Daoy (cell line): ENCODE measurements at places on chromosomes 2 and 18.
A peak's percentile ranks its signal among the peaks of the same experiment; 100 is the strongest.

- no peak for DNase-seq
These were observed 44.6 kb upstream of the THOC1 start for GRCh38 chr18:312415-312814.

GRCh38 chr2:165693838-165694237, 100.2 kb downstream of the GALNT3 start:
- no peak for DNase-seq

DNA sequence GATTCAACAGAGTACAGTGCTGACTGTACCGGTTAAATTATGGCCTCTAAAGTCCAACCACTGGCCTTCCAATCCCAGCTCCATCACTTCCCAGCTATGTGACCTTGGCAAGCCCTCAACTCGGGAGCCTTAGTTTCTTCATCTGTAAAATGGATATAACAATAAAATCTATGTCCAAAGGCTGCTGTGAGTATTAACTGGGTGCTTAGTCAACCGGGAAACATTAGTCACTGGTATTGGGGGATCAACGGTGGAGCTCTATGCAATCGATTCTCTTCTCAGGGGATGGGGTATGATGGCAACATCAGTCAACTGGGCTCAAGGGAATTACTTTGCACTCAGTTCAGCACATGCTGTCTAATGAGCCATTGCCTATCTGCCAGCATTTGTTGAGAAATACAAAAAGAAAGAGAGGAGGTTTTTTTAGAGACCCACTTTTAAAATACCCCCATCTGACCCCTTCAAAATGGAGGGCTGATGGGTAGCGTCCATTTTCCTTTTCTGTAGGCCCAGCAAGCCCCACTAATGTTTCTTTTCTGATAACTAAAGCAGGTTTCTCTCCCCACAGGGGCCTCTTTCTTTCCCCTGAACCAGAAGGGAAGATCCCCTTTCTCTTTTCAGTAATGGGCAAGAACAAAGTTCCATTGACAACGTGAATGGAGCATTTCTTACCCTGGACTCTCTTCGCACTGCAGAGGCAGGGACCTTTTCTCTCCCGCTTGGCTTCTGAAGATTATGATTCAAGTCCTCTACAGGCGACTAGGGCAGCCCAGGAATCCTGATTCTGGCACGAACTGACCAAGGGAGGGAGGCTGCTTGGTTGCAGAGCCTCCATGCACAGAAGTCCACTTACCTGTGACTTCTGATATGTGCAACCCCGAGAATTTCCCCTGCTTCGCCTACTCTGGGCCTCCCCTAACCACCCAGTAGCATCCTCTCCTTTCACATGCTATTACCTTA, 8.7 kb upstream of the AGFG1 start:
- no peak for DNase-seq

GRCh38 chr2:20071397-20072383, 20.3 kb upstream of the LAPTM4A start:
- peak; percentile 87 for DNase-seq

DNA sequence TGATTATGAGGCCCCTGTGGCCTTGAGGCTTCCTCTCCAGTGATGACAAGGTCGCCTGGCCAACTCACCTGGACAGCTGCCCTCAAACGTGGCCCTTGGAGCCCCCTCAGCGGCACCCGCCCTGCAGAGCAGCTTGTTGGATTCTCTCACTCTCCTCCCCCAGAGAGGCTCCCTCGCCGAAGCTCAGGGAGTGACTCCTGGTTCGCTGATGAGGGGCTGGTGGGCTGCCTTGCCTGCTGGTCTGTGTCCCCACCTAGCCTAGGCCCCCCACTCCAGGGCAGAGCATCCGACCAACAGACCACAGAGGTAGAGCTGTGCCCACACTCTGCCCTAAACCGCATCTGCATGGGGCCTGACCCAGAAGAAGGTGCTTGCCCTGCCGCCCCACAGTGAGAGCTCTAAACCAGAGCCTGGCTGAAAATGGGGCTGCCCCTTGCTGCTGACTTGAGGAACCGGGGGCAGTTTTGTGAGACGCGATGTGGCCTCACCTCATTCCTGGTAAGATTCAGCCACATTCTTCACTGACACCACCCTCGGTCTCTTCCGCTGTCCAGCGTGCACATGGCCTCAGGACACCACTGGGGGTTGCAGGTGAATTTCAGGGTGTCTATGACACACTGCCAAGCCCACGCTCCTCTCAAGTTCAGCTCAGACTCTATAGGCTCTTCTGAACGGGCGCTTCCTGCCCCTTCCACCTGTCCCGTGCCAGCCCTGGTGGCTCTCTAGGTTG, 131.6 kb downstream of the CABLES1 start:
- DNase-seq = no peak

GRCh38 chr18:2923464-2923863, 76.7 kb downstream of the EMILIN2 start:
- DNase-seq = no peak

DNA sequence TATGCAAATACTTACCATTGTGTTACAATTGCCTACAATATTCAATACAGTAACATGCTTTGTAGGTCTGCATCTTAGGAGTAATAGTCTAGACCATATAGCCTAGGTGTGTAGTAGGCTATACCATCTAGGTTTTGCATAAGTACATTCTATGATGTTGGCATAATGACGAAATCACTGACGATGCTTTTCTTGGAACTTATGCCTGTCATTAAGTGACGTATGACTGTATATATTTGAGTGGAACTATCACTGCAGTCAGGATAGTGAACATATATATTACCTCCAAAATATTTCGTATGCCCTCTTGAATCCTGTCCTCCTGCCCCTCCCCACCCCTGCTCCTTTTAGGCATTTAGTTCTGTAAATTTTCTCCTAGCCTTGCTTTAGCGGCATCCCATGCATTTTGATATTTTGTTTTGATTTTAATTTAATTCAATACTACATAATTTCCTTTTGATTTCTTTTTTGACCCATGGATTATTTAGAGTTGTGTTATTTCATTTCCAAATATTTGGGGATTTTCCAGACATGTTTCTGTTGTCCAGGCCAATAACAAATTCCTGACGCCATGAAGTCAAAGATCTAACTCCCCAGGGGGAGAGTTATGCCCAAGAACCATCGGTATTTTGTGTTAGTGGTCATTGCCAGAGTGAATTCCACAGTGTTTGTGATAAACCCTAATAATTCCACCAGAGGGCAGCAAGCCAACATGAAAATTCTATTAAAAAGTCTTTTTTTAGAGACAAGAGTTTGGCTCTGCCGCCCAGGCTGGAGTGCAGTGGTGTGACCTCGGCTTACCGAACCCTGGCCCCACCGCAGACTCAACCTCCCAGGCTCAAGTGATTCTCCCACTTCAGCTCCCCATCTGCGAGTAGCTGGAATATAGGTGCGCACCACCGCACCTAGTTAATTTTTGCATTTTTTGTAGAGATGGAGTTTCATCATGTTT, 24.2 kb upstream of the CASP8 start:
- peak; percentile 54 for DNase-seq

DNA sequence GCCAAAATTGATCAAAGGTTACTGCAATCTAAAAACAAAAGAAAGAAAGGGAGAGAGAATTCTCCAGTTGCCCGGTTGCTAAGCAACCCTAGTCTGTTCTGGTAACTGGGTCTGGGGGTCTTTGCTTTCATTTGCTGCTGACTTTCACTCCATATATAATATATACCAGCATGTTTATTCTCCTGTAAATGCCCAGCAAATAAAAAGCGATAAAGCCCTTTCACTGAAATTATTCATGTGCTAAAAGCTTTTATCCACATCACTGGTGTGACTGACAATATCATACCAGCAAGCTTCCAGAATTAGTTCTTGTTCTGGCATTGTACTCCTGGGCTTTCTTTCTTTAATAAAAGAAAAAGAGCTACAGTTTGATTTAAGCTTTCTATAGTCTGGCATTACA, 75.5 kb upstream of the ST8SIA3 start:
- no peak for DNase-seq

DNA sequence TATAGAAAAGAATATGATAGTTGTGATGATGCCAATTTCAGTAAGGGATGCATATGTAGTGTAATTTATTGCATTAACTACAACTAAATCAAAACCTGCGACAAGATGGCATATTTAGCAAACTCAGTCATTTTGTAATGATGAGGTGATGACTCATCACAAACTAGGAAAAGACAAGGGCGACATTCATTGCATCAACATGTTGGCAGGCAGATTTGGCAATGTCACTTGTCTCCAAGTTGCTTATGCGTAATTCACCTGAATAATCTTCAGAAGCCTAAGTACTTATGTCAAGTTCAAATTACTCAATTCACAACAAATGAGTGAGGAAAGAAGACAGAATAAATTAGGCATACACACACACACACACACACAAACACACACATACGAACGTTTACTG, 273.2 kb upstream of the RGPD4 start:
- DNase-seq = no peak

GRCh38 chr2:44599130-44599529, 237.4 kb downstream of the CAMKMT start:
- no peak for DNase-seq

- peak; percentile 73 for DNase-seq
These were observed 38.3 kb upstream of the NRP2 start for GRCh38 chr2:205644018-205644417.

- DNase-seq = peak; percentile 43
These were observed 10.6 kb upstream of the SNTG2 start for GRCh38 chr2:939936-940601.

DNA sequence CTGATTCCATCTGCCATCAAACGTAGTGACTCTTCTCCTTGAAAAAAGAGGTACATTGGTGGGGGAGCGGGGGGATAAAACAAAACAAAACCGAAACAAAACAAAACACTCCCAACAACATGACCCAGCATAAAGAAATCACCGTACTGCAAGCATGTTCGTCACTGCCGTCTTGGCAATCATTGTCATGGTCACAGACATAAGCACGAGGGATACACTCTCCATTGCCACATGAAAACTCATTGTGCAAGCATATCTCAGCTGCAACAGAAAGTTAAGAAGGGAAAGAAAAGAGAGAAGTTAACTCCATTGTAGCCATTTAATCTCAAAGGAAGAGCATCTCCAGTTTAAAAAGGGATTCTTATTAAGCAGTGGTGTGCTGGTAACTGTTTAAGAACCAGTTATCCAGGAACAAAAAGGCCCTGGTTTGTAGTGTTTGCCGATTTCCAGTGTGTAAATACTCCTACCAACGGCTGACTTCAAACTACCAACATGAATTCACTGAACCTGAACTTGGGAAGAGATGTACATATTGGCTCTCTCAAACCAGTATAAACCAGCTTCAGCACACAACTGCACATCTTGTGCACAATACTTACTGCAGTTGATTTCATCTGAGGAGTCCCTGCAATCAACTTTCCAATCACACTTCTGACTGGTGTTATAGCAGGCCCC, 68.2 kb downstream of the LRP2 start:
- DNase-seq = no peak

DNA sequence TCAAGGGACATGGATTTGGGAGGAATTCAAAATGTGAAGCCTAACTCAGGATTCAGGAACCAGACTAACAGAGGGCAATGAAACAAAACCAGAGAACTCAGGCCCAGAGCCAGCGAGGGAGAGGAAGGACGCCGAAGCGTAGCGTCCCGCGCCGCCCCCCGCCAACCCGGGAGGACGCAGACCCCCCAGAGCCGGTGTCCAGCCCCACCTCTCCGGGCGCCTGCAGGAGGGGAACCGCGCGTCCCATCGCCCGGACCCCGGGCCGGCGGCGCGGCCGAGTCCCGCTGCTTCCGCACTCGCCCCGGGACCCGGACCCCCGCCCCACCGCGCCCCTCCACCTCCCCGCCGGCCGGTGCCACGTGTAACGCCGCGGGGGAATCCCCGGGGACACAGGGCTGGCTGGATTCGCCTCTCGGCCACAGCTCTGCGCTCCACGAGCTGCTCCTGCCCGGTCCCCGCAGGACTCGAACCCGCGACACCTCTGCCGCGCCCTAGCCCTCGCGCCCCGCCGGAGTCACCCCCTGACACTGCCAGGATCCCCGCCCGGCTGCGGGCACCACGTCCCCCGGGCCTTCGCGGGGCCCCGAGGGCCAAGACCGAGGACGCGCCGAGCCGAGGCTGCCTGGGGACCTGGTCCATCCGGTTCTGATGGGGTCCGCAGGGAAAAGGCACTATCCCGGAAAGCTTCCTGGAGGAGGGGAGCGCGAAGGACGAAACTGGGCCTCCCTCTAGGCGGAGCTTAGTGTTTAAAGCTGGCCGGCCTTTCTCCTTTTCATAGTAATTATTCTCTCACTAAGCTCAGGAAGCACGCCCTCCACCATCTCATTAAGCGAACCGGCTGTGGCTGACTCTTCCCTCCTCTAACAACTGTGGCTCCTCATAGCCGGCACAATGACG, 40.4 kb upstream of the FAM124B start:
- peak; percentile 34 for DNase-seq

- DNase-seq = no peak
These were observed 276.9 kb upstream of the SKOR2 start for GRCh38 chr18:47528343-47528742.

- no peak for DNase-seq
These were observed 33.0 kb downstream of the REEP1 start for GRCh38 chr2:86304416-86304815.

DNA sequence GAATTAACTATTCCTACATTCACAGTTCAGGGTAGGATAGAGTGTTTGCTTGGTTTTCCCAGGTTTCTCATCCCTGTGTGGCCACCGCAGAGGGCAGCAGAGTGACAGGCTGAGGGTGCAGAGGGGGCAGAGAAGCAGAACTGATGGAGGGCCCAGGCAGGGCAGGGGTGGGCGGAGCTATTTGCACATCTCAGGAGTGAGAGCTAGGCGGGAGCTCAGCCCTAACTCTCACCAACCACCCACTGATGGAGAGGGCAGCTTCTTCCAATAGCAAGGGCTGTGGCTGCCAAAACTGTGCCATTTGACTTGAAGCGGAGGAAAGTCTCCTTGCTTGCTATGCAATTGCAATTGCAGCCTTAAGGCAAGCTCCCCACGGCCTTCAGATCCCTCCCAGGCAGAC, 12.0 kb upstream of the DARS1 start:
- DNase-seq = peak; percentile 18

- no peak for DNase-seq
These were observed 167.5 kb upstream of the ZFP36L2 start for GRCh38 chr2:43393918-43394317.

DNA sequence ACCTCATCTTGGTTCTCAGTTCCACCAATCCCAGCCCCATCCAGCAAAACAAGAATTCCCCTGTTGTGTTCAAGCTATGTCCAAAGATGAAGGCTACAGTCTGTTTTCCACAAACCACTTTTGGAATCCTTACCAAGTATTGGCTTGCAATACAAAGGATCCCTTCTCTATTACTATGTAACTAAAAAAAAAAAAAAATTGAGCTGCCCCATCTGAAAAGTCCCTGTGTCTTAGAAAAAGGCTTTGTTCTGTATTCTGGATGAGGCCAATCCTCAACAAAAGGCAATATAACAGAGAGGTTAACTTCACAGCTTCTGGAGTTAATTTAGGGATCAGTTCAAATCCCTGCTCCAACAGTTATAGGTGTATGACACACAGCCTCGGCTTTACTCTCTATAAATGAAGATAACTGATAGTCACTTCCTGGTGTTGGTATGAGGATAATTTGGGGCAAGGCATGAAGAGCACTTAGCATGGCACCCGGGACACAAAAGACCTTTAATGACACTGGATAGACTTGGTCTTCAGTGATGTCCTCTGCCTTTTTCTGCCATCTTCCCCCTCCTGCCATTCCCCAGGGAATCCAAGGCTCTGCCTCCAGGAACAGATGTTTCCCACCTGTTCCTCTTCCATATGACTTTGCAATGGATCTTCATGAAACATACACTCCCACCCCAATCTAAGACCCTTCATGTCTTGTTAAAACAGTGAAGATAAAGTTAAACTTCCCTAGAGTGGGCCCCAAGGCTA, 61.2 kb upstream of the ATL2 start:
- no peak for DNase-seq
